ENCODE measurements at places on chromosomes 11 and 22. TPM values are rescaled to one million over a fixed set of nuclear protein-coding genes. Genes with fewer than 3 reads are reported as not detected.

NRXN2 gene
- not detected for polyA plus RNA-seq

GRCh38 chr11:74412733-74413359 lies 14.6 kb upstream of the PGM2L1 start:
- H3K4me3 ChIP-seq: no peak overlapping the region
- DNase-seq: no peak
- H3K36me3 ChIP-seq: no peaks in the 10 kb centered on the region

TYR gene
- polyA plus RNA-seq: not detected

DNA sequence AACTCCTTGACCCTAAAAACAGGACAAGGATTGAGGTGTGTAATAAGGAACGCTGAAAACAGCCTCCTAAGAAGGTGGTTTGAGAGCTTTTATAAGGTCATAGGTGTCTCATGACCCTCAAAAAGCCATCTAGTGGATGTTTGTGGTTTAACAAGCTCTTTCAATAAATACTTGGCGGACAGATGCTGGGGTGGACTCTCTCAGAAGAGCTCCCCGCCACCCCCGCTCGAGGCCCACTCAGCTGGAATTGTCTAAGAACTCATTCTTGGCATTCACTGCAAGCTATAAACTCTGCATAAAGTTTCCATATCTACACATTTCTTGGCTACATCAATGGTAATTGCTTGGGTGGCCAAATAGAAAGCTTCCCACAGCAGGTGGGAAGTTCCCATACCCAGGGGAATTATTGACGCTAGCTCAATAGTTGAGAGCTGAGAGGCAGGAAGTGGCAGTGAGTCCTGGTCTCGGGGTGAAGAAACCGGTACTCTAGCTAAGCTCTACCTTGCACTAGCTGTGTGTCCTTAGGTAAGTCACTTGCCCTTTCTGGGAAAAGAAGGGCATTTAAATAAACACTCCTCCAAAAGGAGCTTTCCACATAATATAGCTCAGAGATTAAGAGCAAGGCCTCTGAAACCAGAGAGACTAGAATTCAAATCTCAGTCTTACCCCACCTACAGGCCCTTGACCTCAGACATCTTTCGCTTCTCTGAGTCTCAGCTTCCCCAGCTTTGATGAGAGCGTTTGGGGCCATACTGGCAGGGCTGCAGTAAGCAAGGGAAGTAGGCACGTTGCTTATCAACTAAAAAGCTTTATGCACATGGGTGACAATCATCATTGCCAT lies 6.4 kb downstream of the MS4A15 start:
- no peaks in the 10 kb centered on the region for H3K36me3 ChIP-seq
- H3K4me1 ChIP-seq: no peaks in the 10 kb centered on the region
- H3K27ac ChIP-seq: no peak overlapping the region
- H3K4me3 ChIP-seq: no peak overlapping the region

DNA sequence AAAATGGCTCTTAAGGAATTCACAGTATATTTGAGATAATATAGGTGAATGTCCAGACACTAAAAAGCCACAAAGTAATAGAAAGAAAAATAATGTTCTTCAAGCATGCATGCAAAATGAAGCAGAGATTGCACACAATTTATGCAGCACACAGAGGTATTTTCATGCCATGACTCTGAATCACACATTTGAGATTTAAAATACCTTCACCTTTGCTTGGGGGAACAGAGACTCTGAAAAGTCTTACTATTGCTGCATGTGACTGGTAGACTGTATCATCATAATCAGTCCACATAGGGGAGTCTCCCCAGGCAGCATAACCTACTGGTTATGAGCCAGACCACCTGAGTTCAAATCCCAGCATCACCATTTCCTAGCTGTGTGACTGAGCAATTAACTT lies 96.2 kb downstream of the RCN1 start:
- H3K36me3 ChIP-seq: no peaks in the 10 kb centered on the region
- H3K27ac ChIP-seq: no peak overlapping the region
- H3K4me1 ChIP-seq: no peaks in the 10 kb centered on the region
- no peak overlapping the region for H3K4me3 ChIP-seq
- no peaks in the 10 kb centered on the region for H3K27me3 ChIP-seq

Measured in CD4-positive, alpha-beta memory T cell (primary cell).